NCI-H1105 treated with DMSO at 0.1 percent for 48 hours (cell line): ENCODE measurements at places on chromosomes 12 and 14.

- no peak for DNase-seq
Observed at GRCh38 chr14:69049675-69050074, 70.6 kb upstream of the ACTN1 start.

GRCh38 chr14:22824711-22825359, 4.9 kb upstream of the MRPL52 start:
- no peak for DNase-seq

- DNase-seq: no peak
Observed at GRCh38 chr12:94980577-94980976, 22.9 kb downstream of the NDUFA12 start.

GRCh38 chr12:31518680-31519227, 72.2 kb downstream of the DENND5B start:
- peak; percentile 78 for DNase-seq

- DNase-seq: no peak
Observed at GRCh38 chr12:124289634-124290600, 5.0 kb upstream of the RFLNA start.

GRCh38 chr14:24231263-24232120, 675 bp downstream of the NEDD8 start:
- no peak for DNase-seq

DNA sequence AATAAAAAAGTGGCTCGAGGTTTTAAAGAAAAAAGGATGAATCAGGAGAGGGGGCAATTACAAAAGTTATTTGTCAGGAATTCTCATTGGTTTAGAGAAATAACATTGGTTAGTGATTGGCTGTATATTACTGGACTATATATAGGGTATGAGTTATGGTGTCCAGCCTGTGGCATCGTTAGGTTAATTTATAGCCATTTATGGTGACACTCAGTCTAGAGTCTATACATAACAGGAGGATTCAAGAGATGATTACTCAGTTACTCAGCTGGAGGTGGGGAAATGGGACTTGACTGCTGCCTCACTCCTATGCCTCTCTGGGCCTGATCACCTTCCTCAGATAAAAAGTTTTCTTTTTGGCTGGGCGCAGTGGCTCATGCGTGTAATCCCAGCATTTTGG, 25.6 kb upstream of the NFYB start:
- no peak for DNase-seq

DNA sequence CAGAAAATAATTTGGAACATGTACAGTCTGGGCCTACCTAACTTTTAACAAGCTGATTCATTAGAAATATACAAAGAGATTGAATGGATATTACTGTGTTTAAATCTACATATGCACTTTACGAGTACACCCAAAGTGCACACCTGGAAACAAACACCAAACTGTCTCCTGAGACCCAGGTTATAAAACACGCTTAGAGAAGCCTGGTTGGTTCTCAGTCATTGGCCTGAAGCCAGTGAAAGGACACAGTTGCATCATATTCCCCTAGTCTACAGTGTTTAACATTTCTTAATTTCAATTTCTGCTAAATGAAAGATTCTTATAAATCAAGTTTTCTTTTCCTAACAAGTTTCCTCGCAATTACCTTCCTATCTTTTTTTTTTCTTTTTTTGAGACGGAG, 209.5 kb downstream of the FBXL14 start:
- DNase-seq: no peak

- no peak for DNase-seq
Observed at GRCh38 chr12:107372229-107372658, 278.9 kb upstream of the CRY1 start.

GRCh38 chr14:87252103-87252502, 740.9 kb downstream of the GALC start:
- DNase-seq: no peak

- no peak for DNase-seq
Observed at GRCh38 chr14:71654810-71655209, 277.4 kb upstream of the RGS6 start.

- DNase-seq: no peak
Observed at GRCh38 chr14:39434401-39434800, 2.2 kb upstream of the FBXO33 start.

DNA sequence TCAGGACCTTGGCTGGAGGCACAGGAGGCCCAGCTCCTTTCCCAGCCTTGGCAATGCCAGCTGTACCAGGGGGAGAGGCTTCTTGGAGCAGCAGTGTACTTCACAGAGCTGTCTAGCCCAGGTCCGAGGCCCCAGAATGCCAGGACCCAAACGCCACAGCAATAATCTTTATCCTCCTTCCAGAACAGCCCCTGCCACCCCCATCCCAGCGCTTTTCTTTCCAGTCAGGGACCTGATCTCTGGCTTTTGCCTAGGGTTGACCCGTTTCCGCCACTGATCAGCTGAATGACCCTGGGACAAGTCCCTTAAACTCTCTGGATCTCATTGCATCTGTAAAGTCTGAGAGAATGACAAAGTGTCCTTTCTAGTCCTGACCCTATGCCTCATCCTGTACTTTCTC, 5.1 kb downstream of the LAG3 start:
- no peak for DNase-seq

DNA sequence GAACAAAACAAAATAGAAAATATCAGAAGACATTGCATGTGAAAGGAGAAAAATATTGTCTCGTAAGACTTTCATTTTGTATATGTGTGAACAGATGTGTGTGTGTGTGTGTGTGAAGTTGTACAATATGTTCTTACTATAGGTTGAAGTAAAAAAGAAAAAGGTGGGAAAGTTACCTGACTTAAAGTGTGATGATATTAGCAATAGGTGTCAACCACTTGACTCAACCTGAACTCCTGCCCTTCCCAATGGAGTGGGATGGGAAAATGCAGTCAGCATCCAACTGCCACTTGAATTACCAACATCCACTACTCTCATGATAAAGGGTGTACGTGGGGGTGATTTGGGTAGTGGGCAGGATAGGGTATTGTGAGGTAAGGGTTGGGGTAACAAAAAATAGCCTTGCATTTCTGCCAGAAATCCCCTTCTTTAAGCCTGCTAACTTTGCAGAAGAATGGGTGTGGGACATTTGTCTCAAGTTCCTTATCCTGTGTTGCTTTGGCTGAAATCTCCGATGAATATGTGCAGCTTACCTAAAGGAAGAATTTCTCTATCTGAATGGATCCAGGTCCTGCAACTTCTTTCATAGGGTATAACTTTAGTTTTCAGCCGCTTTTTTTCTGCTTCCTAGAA, 181.6 kb downstream of the CHST11 start:
- no peak for DNase-seq

DNA sequence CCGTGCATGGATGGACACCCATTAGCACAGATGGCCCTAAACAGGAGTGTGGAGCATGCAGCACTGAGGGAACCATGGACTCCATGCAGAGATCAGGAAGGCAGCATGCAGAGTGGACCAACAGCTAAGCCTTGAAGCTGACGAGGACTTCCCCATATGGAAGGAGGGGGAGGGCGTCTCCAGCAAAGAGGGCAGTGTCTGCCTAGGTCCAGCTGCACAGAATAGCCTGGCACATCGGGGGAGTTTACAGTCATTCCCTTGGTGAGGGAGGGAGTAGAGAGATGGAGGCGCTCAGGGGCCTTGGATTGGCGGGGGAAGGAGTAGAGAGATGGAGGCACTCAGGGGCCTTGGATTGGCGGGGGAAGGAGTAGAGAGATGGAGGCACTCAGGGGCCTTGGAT, 64.5 kb downstream of the ANKRD9 start:
- DNase-seq: no peak

DNA sequence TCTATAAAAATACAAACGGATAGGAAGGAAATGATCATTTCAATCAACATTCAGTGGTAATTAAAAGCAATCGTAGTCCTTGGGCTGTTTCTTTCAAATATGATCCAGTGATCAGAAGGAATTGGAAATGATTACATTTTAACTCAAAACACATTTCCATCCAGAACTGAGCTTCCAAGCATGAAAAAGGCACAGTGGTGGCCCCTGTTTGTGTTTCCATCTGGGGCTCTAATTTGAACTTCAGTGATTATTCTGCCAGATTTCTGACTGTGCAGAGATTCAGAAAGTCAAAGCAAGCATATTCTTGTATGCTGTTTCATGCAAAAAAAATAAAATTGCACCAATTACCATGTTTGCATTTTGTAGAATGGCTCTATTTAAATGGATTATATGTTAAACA, 157.0 kb upstream of the LMNTD1 start:
- no peak for DNase-seq

DNA sequence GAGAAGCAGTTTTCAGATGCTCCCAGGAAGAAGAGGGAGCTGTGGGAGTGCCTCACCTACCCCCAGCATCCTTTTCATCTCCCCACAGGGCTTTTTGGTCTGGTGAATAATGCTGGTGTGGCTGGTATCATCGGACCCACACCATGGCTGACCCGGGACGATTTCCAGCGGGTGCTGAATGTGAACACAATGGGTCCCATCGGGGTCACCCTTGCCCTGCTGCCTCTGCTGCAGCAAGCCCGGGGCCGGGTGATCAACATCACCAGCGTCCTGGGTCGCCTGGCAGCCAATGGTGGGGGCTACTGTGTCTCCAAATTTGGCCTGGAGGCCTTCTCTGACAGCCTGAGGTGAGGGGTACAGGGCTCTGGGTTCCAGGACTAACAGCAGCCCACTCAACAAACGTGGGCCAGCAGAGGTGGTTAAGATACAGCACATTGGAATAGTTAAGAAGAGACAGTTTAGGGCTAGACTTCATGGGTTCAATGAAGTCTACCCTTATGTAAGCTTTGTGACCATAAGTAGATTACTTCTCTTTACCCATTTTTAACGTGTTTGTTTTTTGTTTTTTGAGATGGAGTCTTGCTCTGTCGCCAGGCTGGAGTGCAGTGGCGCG, 1.5 kb downstream of the RDH5 start:
- DNase-seq: no peak

DNA sequence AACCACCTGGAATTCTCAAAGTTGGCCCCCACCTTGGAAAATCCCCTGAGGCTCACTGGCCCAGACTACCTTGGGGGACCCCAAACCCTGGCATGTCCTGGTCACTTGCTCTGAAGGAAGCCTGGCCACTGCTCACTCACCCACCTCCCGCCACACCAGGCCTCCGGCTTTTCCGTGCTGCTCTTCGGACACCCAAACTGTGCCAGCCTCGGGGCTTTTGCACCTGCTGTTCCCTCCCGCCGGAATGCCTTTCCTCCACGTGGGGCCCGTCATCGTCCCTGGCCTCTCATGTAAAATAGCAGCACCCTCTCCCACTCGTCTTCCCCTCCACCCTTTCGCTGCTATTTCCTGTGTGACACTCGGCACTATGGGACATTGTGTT, 87.2 kb upstream of the NCOR2 start:
- no peak for DNase-seq

GRCh38 chr14:55317542-55318306, 46.5 kb downstream of the FBXO34 start:
- no peak for DNase-seq

- DNase-seq: no peak
Observed at GRCh38 chr14:68685419-68686204, 107.3 kb downstream of the ZFP36L1 start.

DNA sequence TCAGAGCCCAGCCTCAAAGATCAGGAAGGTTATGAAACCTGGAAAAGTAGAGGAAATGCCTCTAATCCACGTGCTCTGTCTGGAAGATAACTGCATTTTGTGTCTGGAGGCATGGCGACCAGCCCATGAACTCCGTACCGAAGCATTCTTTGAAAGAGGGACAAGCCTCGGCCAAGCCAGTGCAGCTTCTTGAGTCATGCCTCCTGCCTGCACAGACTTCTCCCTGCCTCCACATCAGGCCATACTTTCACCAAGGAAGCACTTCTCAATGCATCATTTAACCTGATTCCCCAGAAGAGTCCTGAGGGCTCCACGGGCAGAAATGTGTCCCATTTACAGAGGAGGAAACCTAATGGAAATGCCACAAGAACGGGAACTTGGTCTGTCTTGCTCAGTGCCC, 3.4 kb downstream of the ACTN1 start:
- DNase-seq: no peak

DNA sequence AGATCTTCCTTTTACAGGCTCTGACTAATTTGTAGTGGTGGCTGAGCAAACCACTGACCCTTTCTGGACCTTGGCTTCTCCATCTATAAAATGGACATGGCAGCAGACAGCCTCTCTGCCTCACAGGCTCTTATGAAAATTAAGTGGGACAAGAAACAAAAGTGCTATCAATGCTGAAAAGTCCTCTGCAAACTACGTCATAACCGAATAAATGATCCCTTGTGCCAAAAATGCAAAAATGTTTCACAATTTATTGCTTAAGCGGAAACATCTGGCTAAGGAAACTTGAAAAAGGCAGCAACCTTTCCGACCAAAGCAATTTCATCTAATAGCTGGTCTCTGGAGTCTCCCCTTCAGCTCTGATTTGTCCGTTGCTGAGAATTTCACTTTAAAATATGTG, 108.5 kb upstream of the PLXNC1 start:
- no peak for DNase-seq

DNA sequence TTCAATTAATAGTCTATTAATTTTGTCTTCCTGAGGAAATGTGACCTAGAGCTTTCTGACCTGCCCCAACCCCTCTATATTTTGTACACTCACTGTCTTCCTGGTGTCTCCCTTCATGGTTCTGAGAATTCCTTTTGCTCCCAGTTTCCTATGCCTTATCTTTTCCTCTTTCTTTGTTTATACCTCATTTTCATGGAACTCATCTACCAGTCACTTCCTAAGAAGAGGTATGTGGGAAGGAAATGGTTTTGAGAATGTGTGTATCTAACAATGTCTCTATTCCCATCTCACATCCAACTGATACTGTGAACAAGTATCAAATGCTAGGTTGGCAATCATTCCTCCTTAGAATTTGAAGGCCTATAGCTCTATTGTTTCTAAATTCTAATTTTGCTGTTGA, 245.1 kb upstream of the EGLN3 start:
- DNase-seq: no peak

- DNase-seq: no peak
Observed at GRCh38 chr12:17296882-17297281, 690.9 kb upstream of the LMO3 start.

GRCh38 chr12:42234970-42235369, 3.1 kb downstream of the YAF2 start:
- DNase-seq: no peak

GRCh38 chr12:88241862-88242570, 99.9 kb downstream of the TMTC3 start:
- no peak for DNase-seq

GRCh38 chr14:91867316-91867988, at the start of gene TC2N:
Gene TC2N, minus strand, starts transcription at chr14:91867536. Its CDS starts 53,767 bp downstream, at chr14:91813769.
- no peak for DNase-seq

- DNase-seq: no peak
Observed at GRCh38 chr12:42475106-42475505, 114.4 kb downstream of the PRICKLE1 start.

- no peak for DNase-seq
Observed at GRCh38 chr12:10065241-10065640, 33.5 kb downstream of the CLEC1A start.

GRCh38 chr12:27936196-27936595, 36.3 kb downstream of the PTHLH start:
- DNase-seq: no peak

- DNase-seq: no peak
Observed at GRCh38 chr12:41956353-41956752, 188.3 kb downstream of the GXYLT1 start.
